ENCODE measurements at places on chromosomes 4 and X.
A peak's percentile ranks its signal among the peaks of the same experiment; 100 is the strongest.

GRCh38 chr4:165628572-165628971 lies 244.5 kb upstream of the TLL1 start:
- no peak for DNase-seq

- no peak for DNase-seq
These were observed 307 bp downstream of the ATG4A start for GRCh38 chrX:108091878-108092291.

GRCh38 chrX:32185160-32185559 lies 1026.2 kb downstream of the DMD start:
- no peak for DNase-seq

- DNase-seq, result no peak
These were observed 64.7 kb upstream of the PLAC8 start for GRCh38 chr4:83179205-83179604.

DNA sequence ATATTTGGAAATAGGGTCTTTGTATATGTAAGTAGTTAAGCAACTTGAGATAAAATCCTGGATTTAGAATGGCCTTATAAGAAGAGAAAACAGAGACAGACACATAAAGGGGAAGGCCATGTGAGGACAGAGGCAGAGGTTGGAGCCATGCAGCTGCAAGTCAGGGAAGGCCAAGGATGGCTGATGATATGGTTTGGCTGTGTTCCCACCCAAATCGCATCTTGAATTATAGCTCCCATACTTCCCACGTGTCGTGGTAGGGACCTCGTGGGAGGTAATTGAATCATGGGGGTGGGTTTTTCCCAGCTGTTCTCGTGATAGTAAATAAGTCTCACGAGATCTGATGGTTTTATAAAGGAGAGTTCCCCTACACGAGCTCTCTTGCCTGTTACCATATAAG lies 76.3 kb downstream of the STK32B start:
- no peak for DNase-seq

- DNase-seq, result no peak
These were observed 105.7 kb upstream of the PRPS2 start for GRCh38 chrX:12685541-12685940.

DNA sequence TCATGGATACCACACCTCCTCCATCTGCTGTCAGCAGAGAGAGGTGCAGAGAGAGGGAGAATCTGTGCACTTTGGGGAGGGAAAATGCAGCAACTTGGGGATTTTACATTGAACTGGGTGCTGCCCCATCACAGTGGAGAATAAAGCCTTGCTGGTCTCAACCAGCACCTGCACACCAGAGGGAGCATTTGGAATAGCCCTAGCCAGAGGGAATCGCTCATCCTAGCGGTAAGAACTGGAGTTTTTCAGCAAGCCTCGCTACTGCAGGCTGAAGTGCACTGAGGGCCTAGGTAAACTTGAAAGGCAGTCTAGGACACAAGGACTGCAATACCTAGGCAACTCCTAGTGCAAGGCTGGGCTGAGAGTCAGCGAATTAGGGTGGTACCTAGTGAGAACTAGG lies 148.7 kb downstream of the KDR start:
- DNase-seq, result no peak

- no peak for DNase-seq
These were observed 4.3 kb upstream of the C4orf54 start for GRCh38 chr4:99661907-99662306.

DNA sequence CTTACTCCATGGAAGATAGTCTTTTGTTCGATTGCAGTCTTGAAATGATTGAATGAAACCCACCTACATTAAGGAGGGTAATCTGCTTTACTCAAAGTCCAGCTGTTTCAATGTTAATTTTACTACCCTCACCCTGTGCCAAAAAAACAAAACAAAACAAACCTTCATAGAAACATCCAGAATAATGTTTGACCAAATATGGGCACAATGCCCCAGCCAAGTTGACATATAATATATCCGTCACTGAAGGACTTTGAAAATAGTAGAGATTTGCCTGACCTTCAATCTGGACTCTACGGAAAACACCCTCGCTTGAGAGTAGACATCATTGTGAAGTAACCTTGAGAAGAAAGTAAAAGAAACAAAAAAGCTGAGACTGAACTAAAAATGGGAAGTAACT lies 550.5 kb upstream of the SMIM31 start:
- DNase-seq, result no peak

GRCh38 chr4:131344761-131345160 lies 1804.3 kb upstream of the PCDH10 start:
- no peak for DNase-seq

DNA sequence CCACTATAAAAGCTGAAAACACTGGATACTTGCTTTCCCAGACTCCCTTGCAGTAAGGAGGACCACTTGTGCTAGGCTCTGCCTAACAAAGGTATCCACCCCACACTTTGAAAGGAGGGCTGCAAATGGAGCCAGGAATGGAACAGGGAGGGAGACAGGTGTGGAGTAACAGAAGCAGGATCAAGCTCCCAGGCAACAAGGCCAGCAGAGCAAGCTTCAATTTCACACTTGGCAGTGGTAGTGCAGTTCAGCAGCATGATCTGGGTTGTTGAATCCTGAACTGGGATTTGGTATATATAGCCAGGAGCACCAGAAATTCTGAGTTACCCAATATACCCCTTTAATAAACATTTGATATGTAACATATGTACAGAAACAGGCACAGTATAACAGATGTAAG lies 9.8 kb downstream of the LAMP2 start:
- no peak for DNase-seq

DNA sequence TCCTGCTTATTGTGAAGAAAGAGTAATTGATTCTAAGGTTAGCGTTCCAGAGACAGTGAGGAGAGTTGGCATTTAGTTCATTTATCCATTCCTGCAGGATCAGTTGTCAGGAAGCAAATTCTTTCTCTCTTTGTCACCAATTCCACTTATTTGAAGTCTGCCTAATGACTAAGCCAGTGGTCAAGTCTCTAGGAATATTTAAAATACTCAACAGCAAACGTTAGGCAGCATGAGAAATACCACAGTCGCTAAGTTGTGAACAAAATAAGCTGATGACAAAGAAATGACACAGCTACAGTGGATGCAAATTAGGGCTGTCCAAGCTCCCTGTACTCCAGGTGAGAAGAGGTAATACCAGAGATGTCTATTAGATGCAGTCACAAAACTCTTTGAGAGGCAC lies 6.6 kb upstream of the MAGEB17 start:
- peak; percentile 33 for DNase-seq

DNA sequence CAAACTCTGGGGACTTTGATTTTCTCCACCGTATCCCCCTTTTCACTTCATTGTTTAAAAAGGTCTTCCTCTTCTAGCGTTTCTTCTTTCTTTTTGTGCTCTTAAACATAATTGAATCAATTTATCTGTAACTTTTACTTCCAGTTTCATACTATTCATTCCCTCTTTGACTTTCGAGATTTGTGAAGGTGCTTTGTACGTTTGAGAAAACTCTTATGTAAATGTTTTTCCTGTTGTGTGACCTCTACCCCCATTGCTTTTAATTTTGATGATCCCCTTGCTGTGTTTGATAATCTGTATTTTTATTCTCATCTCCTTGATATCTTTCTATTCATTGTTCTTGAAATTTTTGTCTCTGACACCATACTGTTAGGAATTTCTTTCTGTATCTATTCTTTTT lies 4.8 kb downstream of the USP38 start:
- no peak for DNase-seq

DNA sequence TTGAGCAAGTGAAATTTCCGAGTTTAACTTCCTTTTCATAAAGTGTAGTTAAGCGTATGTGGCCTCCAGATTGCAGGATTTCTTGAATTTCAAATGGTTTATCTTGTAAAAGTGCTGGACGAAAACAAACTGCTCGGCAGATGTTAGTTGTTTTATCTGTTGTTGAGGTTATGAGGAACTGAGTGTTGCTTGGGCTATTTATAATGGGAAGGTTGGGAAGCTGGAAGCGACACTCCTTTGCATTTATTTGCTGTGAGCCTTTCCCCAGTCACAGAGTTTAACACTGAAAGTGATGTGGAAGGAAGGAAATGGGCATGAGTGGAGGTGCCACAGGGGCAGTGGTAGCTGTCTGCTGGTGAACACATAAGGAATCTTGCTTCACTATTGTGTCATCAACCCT lies 284.9 kb downstream of the PCDH7 start:
- no peak for DNase-seq

DNA sequence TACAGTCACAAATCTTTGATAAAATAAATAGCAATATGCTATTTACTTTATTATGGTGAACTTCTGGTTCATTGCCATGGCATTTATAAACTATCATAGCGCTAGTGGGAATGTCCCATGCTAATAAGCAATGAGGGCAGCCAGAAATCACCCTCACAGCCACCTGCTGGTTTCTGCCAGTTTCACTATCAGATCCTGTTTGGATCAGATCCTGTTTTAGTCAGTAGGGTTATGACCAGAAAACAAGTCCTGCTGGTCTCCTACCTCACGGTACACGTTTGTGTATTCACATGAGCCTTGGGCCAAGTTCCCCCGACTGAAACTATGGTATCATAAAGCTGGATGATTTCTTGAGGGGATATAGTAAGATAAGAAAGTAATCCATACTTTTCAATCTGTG lies 17.7 kb downstream of the FOXR2 start:
- no peak for DNase-seq

GRCh38 chr4:100694467-100694866 lies 176.6 kb upstream of the EMCN start:
- no peak for DNase-seq

- DNase-seq, result no peak
These were observed at the start of gene SPOCK3 for GRCh38 chr4:167234316-167234881. Gene SPOCK3 (minus strand): TSS chr4:167234494.

All from skeletal muscle cell (primary cell).